ENCODE measurements at places on chromosomes 2 and 18.

GRCh38 chr18:53033128-53033527 is 693.1 kb downstream of the DCC start:
- no peak for DNase-seq

- DNase-seq: no peak
Measured at GRCh38 chr18:20996418-20996817, 115.2 kb downstream of the ROCK1 start.

DNA sequence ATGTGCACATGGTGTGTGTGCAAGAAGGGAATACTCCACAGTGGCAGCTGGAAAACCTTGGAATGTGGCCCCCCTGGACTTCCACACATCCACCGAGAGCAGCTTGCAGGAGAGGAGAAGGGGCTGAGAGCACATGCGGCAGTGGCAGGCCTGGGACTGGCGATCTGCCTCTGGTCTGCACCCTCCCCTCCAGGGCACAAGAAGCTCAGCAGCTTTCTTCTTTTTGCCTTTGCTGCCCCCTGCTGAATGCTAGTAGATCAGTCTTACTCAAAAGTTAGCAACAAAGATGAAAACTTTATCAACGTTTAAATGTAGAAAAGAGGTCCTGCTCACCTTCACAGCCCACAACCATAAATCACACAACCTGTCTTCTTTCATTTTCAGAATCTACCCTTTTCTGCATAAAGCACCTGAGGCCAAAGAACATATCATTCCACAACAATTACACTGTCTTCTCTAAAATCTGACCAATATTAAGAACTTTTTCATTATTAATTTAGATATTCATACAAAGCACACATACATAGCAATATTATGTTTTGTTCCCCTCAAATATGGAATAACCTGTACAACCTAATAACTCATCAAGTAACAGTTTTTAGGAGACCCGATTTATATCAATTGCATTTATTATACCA is 34.6 kb downstream of the TGFBRAP1 start:
- peak; percentile 25 for DNase-seq

- no peak for DNase-seq
Measured at GRCh38 chr2:205358351-205358815, 323.9 kb upstream of the NRP2 start.

GRCh38 chr2:145119225-145119624 is 599.3 kb upstream of the ZEB2 start:
- no peak for DNase-seq

- DNase-seq: no peak
Measured at GRCh38 chr2:233706720-233707119, 6.0 kb upstream of the UGT1A5 start.
